ENCODE measurements at places on chromosomes 16 and 17.

DNA sequence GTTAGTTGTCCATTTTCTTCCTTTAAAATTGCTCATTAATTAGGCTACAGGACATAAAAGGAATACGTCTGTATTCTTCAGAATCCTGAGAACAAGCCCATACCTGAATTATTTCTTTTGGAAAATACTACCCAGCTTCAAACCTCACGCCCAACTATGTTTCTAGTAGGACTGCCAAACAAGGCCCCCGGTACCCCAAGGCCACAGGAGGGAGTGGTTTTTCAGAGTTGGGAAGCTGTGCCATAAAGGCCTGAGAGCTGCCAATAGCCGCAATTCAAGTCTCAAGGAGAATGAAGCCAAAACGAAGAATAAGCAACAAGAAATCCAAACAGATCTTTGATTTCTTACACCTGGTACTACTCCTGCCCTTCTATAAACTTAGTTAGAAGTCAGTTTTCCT is 48.3 kb downstream of the UBE2G1 start:
- no peak for DNase-seq

DNA sequence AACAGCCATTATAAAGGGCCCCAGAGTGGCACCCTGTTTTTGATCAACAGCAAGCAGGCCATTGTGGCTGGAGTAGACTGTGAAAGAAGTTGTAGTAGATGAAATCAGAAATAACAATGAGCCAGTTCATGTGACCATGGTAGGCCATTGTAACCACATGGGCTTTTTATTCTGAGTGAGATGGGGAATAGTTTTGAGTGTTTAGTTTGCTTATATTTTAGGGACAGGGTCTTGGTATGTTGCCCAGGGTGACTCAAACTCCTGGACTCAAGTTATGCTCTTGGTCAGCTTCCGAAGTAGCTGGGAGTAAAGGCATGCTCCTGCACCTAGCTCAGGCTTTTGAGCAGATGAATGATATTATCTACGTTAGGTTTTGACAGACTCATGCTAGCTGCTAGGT is 12.0 kb downstream of the CBFB start:
- DNase-seq, result no peak

GRCh38 chr17:43832976-43833829 is at the start of gene MPP3:
Gene MPP3 (minus strand): TSS chr17:43833146. CDS start chr17:43831906, 1,240 bp downstream.
- DNase-seq, result no peak

DNA sequence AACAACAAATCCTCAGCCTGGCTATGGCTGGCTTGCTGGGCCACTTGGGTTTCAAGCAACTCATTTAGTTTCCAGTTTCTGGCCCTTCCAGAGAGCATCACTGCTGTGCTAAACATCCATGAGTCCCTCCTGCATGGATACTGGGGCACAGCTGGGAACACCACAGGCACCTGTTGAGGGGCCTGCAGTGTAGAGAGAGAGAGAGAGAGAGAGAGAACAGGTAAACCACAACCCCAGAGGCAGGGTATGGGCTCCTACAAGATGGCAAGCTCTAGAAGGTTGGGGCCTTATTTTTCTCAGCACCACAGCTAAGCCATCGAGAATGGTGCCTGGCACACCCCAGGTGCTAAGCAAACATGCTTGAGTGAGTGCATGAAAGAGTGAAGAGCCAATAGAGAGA is 120.3 kb downstream of the RBFOX3 start:
- no peak for DNase-seq

DNA sequence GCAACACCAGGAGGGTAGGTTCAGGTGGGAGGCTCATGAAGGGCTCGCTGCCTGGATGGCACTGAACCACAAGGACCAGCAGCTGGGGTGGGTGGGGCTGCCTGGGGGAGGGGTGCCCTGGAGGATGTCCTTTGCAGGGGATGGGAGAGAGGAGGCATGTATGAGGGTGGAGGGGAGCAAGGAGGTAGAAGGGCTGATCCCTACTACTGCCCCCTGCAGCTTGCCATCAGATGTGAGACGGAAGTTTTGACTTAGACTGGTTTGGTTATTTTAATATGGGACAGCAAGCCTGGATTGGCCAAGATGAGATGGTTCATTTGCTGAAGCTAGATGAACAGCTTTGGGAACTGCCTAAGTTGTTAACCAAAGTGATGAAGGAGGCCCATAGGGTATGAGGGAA is 115.9 kb downstream of the SEC14L1 start:
- DNase-seq, result no peak

DNA sequence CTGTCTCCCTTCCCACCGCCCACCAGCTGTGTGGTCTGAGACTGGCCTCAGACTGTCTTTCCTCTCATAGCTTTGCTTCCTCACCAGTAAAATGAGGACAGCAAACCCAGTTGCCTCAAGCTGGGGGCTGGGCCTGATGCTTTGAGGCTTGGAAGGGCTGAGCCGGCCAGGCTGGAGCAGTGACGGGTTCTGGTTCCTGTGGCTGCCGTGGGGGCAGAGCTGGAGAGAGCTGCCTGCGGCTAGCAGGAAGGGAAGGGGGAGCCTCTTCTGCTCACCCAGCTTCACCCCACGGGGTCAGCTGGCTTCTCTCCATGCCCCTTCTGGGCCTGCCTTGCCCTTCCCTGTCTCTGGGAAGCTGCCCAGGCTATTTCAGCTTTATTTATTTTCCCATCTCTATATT is 23.7 kb downstream of the LASP1 start:
- DNase-seq, result peak; percentile 47

DNA sequence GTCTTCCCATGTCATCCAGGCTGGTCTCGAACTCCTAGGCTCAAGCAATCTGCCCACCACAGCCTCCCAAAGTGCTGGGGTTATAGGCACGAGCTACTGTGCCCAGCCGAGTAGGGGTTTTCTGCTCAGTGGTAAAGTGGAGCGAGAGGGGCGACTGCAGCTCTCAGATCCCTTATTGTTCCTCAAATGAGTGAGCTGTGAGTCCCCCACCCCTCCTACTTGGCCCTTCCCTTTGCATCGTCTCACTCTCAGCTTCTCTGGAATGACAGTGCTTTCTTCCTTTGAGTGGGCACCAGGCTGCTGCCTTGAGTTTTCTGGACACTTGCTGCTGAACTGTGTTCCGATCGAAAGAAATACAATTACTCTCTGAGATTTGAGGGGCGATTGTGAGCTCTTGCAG is 63.5 kb downstream of the MSI2 start:
- DNase-seq, result no peak

DNA sequence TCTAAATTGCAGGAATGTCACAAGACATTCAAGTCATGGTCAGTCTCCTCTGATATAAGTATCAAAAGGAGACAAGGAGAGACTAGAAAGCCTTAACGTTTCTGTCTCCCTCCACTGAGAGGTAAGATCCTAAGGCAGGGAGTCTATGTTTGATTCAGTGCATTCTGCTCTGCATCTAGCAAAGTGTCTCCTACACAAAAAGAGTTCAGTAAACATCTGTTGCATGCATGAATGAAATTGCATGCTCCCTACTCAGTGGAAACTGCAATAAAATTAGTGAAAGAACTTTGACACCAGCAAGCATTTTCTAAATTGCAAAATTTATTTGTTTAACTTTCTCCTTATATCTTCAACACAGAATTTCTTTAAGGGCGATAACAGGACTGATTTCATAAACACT is 111.1 kb downstream of the ADAMTS18 start:
- no peak for DNase-seq

DNA sequence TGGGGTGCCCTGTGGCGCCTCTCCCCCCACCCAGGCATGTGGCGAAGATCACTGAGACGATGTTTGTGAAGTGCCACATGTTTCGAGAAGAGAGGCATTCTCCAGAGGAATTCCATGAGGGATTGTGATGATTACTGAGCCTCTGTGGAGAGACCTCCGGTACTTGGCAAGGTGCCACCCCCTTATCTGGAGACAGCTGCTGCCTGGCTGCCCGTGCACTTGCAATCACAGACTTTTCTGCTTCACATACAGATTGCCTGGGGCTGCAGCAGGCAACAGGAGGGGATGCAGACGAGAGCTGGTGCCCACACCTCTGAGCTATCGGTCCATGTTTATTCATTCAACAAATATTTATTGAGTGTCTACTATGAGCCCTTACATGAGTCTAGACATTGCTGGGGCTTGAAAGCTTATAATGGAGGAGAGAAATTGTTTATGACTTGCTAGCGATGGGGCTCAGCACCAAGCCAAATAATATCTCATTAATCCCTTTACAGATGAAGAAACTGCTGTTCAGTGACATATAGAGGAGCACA is 317.2 kb upstream of the ZFHX3 start:
- DNase-seq, result no peak

DNA sequence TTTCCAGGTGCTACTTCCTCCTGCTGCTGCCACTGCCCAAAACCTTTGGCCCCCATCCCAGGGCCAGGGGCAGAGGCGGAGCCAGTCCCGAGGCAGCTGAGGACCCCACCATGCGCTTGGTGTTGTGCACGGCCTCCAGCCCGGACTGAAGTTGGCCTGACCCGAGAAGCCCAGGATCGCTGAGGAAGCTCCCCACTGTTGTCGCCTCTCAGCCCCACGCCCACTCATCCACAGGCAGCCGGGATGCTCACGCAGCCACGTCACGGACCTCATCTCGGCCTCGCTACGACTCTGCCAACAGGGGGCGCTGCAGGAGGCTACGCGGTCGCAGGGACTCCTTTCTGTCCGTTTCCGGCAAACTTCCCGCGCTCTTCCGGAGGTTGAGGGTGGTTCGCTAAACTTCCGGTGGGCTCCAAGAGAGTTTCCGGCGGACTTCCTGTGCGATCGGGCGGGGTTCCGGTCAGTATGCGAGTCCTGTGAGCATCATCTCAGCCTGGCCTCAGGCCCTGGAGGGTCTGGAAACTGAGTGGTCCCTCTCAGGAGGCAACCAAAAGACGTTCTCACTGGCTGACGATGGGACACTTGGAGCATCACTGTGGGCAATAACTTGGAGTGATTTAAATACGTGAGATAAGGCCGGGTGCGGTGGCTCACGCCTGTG is 12.4 kb downstream of the ZG16B start:
- peak; percentile 57 for DNase-seq

GRCh38 chr17:68343976-68344375 is 52.7 kb downstream of the ARSG start:
- no peak for DNase-seq

GRCh38 chr16:58678716-58679115 is 5.9 kb downstream of the SLC38A7 start:
- no peak for DNase-seq

DNA sequence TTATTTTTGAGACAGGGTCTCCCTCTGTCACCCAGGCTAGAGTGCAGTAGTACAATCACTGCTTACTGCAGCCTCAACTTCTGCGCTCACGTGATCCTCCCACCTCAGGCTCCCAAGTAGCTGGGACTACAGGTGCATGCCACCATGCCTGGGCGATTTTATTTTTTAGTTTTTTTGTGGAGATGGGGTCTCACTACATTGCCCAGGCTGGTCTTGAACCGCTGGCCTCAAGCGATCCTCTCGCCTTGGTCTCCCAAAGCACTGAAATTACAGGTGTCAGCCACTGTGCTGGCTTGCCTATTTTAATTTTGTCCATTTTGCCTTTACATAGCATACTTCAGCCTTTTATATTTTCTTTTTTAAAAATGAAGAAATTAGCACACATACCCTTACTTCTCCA is 51.2 kb downstream of the TTC19 start:
- no peak for DNase-seq

DNA sequence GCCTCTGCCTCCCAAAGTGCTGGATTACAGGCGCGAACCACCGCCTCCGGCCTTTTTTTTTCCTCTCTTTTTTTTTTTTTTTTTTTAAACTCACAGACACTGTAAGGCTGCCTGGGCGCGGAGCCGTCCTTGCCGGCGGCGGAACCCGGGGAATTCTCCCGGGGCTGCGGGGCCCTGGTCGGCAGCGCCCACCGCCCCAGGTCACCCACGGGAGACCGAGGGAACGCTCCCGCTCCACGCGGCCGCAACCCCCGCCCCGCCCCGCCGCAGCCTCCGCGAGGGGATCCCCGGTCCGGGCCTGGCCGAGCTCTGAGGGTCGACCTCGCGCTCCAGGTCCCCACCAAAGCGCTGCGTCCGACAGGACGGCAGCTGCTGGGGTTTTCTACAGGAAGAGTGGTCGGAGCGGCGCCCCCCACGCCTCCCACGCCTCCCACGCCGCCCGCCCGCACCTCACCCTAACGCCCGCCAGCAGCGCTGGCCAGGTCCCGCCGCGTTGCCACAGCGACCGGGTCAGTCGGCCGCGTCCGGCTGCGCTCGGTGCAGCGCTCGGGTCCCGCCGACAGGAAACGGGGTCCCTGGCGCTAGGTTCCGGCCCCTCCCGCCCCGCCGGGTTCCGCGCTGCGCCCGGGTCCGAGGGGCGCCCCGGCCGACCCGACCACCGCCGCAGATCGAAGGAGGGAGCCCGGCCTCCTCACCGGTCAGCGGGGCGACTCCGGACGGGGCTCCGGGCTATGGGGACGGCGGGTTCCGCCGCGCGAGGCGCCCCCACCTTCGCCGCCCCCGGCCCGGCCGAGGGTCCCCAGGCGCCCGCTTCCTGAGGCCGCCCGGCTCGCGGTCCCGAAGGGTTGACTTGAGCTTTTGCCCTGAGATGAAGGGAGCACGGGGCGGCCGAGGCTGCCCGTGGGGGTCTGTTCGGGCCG is at the start of gene CCDC57:
Gene CCDC57 (minus strand): TSS at position 512 of the 920 bp plus-strand sequence. CDS start 10,898 bp downstream, outside the sequence.
- peak; percentile 74 for DNase-seq

DNA sequence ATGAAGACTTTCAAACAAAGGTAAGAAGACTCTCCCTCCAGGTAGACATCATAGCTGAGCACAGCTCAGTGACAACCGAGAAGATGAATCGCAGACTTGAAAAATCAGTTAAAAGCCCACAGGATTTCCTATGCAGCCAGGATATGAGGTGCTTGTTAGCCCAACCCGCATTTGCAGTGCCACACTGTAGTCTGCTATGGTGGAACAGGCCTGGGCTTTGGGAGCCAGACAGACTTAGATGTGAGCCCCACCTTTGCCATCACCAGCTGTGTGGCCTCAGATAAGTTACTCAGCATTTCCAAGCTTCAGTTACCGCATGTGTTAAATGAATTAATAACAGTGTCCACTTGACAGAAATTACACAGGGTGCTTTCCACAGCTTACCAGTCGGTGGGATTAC is 204.4 kb upstream of the HS3ST3A1 start:
- no peak for DNase-seq

DNA sequence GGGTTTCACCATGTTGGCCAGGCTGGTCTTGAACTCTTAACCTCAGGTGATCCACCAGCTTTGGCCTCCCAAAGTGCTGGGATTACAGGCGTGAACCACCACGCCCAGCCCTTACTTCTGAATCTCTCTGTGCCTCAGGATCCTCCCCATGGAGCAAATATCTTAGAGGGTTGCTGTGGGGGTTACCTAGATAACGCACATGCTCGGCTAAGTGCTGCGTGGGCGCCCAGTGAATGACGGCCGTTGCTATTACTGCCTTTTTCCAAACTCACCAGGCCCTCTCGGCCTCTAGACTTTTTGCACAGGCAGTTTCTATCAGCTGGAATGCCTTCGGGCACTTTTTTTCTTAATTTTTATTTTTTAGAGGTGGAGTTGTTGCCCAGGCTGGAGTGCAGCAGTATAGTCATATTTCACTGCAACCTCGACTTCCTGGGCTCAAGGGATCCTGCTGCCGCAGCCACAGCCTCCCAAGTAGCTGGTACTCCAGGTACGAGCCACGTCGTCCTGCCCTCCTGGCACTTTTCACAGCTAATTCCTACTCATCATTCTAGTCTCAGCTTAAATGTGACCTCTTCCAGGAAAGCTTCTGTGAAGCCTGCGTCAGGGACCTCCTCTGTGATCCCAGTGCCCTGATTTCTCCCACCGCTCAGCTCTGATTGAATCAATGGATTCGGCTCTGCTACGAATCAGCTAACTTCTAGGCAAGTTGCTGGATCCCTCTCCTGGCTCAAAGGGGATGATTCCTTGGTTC is 8.6 kb downstream of the CCDC102A start:
- DNase-seq, result no peak

Data from stimulated activated CD8-positive, alpha-beta memory T cell treated with anti-CD3 and anti-CD28 coated beads, Interleukin-7, amount 100 ng/mL, for 4 hours (primary cell).